ENCODE measurements at places on chromosomes 6 and 20.

DNA sequence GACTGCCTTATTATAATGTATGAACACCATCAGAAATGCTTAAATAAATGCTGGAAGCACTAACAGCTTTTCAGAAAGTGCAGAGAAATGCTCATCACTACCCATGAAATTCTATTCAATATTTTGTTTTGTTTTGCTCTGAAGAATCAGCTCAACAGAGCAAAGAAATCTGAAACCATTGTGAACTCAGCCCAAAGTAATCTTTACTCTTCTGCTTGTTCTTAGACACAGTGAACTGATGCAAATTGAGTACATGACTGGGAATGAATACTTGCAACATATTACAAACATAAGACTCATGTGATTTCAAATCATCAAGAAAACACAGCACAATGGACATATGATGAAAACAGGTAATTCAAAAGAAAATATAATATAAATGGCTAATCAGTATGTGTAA is 404.6 kb upstream of the OPRM1 start:
- DNase-seq = no peak

DNA sequence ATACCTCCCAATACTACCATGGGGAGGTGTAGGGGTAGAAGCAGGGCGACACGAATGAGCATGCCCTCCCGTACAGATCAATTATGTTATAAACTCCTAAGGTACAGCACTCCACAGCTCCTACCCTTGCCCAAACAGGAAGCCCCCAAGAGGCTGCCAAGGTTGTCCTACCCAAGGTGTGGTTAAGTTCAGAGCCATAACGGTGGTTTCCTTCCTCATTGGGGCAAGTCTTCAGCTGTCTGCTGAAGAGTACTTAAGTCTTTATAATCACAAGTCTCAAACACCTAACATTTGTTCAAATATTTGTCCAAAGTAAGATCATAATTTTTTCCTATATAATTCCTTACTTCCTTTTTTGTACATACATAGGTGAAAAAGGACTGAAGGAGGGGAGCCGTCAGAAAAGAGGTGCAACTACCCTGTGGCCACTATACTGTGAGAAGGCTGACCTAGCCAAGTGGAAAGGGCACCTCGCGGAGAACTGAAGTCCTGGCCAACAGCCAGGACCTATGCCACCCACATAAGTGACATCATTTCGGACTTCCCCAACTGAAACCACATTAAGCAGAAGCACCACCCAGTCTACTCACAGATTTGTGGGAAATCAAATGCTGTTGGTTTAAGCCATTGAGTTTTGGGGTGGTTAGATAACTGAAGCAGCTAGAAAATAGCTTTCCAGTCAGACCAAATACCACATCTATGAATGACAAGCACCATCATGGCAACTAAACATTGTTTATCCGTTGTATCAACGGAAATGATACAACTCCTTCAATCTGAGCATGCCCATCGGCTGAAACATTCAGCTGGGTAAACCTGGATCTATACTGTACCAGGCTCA is 2.9 kb upstream of the RAB22A start:
- DNase-seq = peak; percentile 67

DNA sequence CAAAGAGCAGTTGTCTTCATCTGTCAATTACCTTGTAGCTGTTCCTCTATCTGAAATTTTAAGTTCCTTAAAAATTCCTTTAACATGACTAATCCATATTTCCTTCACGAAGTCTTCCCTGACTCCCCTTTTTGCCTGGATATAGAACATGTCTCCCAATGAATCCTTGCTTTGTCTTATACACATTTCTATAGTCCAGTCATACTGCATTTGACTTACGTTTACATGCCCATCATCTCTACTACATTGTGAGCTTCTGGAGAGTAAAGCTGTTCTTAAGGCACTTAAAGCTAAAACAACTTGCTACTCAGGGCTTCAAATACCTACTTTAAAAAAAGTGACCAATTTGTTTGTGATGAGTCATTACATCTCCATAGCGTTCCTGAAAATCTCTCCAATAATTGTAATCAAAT is 4.9 kb downstream of the REV3L start:
- DNase-seq = no peak

DNA sequence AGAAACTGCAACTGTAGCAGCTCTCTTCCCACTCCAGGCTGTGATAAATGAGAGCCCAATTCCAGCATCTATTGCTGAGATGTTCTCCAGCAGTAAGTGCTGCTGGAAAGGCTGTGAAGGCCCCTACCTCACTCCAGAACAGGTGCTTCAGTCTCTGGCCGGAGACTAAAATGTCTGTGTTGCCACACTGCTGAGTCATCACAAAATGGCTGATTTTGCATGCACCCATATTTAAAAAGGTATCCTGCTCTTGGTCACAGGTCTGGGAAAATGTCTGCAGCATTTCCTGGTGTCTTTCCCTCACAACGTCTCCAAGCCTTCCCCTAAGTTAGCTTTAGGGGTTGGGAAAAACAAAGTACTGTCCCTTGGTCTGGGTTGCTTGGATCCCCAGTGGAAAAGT is 95.1 kb downstream of the TPBG start:
- no peak for DNase-seq

DNA sequence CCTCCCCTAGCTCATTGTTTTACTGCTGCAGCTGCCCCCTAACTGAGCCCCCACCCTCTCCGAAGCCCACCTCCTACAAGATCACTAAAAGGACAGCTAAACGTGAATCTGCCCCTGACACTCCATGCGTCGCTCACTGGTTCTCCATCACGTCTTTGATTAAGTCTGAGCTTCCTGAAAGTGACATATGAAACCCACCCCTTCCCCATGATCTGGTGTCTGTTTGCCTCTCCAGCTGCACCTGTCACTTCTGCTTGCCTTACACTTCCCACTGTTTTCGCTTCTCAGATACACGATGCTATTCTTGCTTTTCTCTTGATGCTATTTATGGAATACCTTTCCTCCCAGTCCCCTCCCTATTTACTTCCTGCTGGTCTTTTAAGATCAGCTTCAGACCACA is 8.0 kb upstream of the PERP start:
- no peak for DNase-seq

- no peak for DNase-seq
These were observed 32.1 kb downstream of the TGM2 start for GRCh38 chr20:38132910-38133501.

- no peak for DNase-seq
These were observed 41.3 kb downstream of the RIN2 start for GRCh38 chr20:19799325-19799724.

DNA sequence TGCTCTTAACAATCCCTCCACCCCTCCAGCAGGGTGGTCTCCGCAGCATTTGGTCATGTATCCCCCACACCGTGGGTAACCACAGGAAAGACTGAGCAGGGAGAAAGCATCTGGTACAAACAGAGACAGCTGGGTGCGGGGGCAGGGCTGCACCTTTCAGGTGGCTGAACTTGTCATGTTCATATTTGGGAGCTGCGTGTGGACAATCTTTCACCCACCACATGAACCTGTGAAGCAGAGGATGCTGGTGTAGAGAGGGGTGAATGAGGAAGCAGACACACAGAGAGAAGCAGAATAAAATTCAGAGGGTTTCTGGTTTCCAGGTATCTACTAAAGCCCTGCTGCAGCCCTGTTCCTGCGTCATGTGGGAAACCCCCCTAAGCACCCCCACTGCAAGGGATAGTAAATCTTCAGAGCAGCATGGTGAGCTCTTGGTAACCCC is 8.9 kb downstream of the GFOD1 start:
- no peak for DNase-seq

DNA sequence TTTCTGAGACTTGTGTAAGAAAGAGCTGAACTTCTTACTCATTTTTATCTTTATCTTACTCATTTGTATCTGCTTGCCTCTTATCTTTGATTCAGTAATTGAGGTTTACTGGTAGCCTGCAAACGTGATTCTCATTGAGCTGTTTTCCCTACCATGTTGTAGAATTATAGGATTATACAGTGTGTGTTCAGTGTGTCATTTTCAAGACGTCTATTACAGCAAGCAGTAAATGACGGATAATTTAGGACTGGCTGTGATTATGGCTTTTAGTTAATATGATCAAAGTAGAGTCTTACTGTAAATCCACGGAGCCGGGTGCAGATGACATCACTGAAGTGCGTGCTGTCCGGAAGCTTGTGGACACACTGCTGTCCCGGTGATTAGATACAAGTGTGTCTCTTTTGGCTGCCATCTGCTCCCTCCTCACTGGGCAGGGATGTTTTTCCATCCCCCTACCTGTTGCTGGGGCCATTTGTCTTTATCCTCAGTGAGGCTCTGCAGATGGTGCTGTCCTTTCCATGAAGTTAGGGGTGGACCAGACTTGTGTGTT is 6.0 kb downstream of the NELFCD start:
- no peak for DNase-seq

DNA sequence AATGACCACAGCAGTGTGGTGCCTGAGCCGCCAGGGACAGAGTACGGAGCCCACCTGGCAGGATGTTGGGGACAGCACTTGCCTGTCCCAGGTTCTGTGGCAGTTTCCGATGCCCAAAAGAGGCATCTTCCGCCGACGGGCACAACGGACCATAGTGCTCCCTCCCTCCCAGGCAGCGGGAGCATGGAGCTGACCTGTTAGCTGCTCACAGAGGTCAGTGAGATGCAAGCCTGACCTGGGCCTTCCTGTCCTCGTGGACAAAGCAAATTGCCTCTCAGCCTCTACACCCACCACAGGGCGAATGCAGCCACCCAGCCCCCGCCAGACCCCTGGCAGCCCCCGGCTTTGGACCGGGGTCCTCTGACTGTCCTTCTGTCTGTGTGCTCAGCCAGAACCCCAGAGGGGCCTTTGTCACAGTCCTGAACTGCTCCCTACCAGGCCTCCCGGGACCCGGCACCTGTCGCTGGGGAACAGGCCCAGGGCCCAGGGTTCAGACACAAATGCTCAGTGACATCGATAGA is 16.2 kb upstream of the FRMD1 start:
- no peak for DNase-seq

DNA sequence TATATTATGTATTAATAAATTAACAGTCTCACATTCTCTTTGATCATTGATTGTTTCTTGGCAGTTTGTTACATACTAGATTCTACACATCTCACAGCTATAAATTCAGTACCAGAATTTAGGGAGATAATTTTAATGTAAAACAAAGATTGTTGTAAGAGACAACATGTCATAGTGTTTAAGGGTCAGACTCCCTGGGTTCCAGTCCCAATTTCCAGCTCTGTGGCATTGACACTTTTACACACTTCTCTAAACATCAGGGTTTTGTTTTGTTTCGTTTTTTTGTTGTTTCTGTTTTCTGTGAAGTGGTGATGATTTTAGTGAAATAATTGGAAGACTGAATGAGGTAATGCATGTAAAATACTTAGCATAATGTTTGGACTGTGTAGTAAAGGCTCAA is 19.9 kb downstream of the ADGRB3 start:
- DNase-seq = no peak

- no peak for DNase-seq
These were observed 130.9 kb downstream of the CARMIL1 start for GRCh38 chr6:25410102-25410501.

DNA sequence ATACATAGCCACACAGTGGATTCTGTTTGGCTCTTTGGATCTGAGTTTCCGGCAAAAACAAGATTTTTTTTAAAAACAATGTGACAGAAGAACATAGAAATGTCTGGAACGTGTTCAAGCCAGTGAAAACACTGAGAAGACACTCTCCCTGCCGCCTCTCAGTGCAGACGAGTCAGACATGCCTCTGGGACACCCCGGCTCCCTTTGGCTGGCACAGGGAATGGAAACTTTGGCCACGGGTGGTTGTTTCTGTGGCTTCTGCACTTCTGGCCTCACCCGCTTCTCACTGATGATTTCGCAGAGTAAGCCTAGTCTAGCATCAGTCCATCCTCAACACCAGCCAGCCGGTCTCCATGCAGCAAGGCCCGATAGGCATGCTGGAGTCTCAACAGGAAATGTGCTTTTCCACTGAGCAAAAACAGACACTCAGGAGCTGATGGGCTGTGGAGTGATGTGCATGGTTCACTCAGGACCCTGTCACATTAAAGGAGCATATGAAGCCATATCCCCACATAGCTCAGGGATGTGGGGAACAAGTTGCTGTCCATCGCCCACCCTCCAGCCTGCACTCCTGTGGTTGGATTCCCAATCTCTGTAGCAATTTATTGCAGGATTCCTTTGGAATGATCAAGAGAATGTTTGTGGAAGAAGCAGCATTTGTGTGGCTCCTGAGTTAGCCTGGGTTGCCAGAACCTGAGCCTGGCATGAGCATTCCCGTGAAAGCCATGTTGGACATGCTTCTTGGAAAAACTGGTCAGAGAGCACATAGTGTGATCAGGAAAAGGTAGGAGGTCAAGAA is 262.0 kb upstream of the RIN2 start:
- DNase-seq = no peak

DNA sequence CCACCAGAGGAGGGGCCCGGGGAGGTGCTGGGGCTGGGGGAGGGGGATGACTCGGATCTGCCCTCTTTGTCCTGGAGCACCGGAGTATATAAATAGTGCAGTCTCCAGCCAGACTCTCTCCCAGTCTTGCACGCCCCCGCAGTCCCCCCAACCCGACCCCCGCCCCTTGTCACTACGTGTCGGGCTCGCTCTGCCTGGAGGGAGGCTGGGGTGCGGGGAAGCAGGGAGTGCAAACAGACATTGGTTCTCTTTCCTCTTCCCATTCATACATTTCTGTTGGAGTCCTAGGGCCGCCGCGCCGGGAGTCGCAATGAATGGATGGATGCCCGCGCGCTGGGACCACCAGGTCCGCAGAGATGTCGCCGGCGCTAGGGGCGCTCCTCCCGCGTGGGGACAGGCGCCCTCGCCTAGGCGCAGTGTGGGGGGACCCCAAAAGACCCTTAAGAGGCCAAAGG is 179.3 kb downstream of the TBXT start:
- DNase-seq = no peak

DNA sequence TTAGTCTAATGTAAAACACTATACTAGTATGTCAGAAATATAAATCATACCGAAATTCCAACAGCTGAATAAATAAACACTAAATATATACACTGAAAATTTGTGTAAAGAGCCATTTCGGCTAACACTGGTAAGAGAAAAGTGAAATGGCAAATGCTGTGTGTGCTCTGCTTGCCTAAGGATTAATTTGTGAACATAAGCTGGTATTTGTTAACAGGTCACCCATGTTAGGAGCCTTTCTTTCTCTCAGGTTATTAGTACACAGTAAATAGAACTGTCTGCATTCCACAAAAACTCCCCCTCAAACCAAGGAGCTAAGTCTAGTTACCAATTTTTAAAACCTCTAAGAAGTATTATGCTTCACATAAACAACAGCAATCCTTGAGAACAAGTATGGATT is 27.0 kb downstream of the ELOVL5 start:
- DNase-seq = no peak
